ENCODE measurements at places on chromosomes 7 and 10.

DNA sequence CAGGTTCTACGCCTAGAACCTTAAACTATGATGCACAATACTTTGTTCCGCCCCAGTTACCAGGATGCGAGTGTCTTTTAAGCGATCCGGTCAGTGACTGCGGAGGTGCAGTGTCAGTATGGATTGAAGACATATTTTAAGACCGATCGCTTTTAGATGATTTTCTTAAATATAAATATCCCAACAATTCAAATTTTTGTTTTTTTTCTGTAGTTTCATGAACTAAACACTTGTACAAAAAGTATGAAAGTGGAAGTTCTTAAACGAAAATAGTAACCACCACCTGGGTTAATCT, 835 bp downstream of the COMMD3 start:
- no peak for DNase-seq

- no peak for DNase-seq
These were observed 84.2 kb upstream of the FRMD4A start for GRCh38 chr10:14414901-14415300.

- DNase-seq, result no peak
These were observed 10.0 kb downstream of the SFTPD start for GRCh38 chr10:79938728-79939406.

- no peak for DNase-seq
These were observed 361.7 kb downstream of the AUTS2 start for GRCh38 chr7:69959789-69960499.

DNA sequence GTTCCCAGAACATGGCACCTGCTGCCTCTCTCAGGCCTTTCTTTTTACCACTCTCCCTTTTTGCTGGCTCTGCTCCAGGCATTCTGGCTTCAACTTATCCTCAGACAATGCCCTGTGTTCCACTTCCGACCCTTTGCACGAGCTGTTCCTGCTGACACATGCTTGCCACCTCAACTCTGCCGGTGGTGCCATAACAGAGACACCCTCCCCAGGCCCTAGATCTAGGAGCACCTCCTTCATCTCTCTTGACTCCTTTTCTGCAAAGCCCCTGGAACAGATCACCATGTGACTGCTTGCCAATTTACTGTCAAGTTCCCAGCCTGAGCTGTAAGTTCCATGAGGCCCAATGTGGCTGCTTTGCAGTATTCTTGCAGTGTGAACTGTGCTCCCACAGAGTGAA, 256.0 kb upstream of the MKI67 start:
- no peak for DNase-seq

DNA sequence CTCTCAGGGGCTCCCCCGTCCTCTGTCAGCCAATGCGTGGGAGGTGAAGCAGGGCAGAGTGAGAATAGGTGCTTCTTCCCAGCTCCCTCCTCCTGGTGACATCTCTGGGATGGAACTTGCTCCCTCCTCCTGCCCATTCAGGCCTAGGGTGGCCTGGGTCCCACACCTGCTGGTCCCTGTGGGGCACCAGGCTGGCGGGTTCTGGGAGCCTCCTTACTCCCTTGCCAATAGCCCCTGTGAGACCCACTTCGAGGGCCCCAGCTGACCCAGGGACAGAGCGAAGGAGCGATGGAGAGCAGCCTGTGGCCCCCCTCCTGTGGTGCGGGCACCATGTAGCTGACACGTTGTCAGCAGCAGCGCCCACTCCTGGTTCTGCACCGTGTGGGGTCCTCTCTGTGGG, 512.6 kb downstream of the GLRX3 start:
- DNase-seq, result no peak

GRCh38 chr10:98745645-98746044, 298.9 kb upstream of the HPS1 start:
- no peak for DNase-seq

DNA sequence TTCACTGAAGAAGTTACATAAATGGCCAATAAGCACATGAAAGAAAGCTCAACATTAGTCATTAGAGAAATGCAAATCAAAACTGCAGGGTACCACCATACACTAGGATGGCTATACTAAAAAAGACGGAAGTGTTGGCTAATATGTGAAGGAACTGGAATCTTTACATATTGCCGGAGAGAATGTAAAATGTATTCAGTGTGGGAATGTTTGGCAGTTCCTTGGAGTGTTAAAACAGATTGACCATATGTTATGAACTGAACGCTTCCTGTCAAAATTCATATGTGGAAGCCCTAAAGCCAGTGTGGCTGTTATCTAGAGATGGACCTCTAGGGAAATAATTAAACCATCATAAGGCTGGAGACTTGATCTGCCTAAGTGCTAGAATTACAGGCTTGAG, 33.1 kb downstream of the SUV39H2 start:
- no peak for DNase-seq

GRCh38 chr7:37408291-37409228, 40.1 kb downstream of the ELMO1 start:
- DNase-seq, result no peak

- DNase-seq, result no peak
These were observed 189.4 kb downstream of the HDAC9 start for GRCh38 chr7:18684916-18685315.

DNA sequence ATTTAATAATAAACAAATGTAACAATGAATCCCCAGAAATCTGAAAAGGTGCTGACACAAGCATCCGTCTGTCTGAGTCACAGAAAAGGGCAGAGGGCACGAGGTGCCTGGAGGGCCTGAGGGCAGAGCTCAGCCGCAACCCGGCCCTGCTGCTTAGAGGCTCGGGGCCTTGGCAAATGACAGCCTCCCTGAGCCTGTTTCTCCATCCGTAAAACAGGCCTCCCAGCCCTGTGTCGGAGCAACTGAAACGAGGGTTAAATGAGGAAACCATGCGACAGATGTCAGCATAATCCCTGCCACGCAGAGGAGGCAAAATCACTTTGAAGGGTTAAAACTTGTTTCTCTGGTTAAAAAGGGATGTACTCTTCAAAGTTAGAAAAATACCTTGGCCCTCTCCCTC, 24.9 kb downstream of the NUDT1 start:
- DNase-seq, result no peak

GRCh38 chr10:51881213-51881612, 181.8 kb upstream of the CSTF2T start:
- no peak for DNase-seq

GRCh38 chr10:28298951-28299350, 3.9 kb downstream of the MPP7 start:
- DNase-seq, result no peak

GRCh38 chr7:42227021-42227420, 10.0 kb downstream of the GLI3 start:
- DNase-seq, result no peak

DNA sequence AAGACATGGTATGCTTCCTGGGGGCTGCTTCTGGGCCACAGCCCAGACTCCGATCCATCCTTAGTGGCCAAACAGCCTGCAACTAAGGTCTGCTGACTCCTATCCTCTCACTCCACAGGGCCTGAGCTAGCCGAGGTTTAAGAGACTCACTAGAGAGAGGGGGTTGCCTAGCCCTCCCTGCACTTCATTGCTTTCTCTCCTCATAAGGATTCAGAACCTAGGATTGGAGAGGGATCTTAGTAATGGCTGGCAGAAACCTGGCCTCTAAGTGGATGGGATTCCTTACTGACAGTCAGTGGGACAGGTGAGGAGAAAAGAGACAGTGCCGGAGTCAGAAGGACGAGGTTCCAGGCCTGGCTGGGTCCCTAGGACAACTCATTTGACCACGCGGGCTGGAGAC, 8.2 kb upstream of the DDIT4 start:
- DNase-seq, result no peak

- no peak for DNase-seq
These were observed 20.7 kb downstream of the WAPL start for GRCh38 chr10:86500846-86501245.

- no peak for DNase-seq
These were observed 173.3 kb upstream of the BET1 start for GRCh38 chr7:94177441-94177840.

GRCh38 chr7:88391247-88391646, 84.6 kb upstream of the STEAP4 start:
- no peak for DNase-seq

GRCh38 chr7:39602351-39602750, 21.0 kb upstream of the RALA start:
- no peak for DNase-seq

DNA sequence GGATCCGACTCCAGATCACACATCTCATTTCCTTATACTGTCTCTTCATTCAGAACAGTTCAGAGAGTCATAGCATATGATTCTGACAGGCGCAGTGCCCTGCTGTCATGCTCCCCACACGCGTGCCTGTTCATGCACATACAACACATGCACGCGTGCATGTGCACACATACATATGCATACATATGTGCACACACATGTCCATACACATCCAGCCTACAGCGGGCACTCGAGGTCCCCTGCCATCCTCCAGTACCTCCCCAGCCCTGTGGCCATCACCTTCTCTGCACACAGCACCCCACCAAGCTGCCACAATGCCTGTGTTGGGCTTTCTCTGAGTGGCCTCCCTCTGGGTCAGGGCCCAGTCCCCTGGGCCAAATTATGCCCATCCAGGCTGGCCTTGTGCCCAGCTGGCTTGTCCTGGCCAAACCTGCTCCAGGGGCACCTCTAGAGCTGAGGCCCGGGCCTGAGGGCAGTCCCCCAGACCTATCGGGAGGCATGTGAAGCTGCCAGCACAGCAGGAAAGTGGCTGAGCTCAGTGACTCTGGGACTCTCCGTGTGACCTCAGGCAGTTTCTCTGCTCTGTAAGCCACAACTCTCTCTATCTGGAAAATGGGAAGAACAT, 49.4 kb upstream of the RET start:
- DNase-seq, result no peak

GRCh38 chr10:71256661-71257318, 44.4 kb downstream of the UNC5B start:
- no peak for DNase-seq

DNA sequence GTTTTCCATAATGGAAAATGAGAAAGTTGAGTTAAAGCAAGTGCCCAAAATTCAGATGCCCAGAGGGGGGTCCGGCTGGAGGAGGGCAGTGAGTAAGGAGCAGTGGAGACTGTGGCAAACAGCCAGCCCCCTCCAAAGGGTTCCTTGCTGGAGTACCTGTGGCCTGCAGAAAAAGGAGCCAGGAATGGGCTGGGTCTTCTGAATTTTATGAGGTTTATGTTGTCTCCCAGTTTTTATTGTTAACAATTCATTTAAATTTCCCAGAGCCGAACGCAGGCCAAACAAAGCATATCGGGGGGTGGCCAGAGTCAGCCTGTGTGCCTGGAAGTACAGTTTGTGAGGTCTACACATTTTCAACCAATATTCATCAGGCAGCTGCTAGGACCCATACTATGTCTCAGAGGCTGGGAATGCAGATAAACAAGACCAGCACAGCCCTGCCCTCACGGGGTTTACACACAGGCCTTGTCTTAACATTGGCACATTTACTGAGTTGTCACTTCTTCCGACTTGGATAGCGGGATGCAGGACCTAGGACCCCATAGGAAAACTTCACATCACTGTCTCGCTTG, 12.9 kb upstream of the CSGALNACT2 start:
- no peak for DNase-seq

DNA sequence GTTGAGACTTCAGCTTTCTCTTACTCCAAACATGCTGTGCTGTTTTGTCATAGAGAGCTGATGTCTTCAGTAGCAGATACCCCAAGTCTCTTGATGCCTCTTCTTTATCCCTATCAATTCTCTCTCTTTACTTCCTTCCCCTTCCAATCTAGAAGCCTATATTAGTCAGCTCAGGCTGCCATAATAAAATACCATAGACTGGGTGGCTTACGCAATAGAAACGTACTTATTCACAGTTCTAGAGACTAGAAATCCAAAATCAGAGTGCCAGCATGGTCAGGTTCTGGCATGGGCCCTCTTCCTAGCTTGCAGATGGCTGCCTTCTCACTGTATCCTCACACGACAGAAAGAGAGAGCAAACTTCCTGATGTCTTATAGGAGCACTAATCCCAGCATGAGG, 9.0 kb upstream of the GARS1 start:
- DNase-seq, result no peak

DNA sequence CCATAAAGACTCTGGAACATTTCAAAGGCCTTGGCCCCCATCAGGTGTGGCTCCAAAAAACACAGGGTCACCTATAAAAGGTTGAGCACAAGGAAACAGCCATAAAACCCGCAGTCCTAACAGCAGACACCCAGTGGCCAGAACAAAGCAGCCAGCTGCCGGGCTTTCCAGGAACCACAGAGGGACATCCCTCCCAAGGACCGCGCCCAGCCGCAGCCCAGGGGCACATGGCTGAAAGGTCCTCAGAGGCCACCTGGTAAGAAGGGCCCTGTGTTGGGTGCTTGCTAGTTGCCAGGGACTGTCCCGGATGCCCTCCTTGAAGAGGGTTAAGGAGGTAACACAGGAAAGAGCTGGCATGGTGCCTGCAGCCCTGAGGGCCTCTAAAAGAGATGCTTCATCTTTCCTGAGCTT, 32.7 kb downstream of the KCNMA1 start:
- DNase-seq, result no peak

- DNase-seq, result no peak
These were observed 323.6 kb downstream of the GFRA1 start for GRCh38 chr10:115949282-115949844.

- no peak for DNase-seq
These were observed 20.4 kb upstream of the INPP5F start for GRCh38 chr10:119705434-119705831.

DNA sequence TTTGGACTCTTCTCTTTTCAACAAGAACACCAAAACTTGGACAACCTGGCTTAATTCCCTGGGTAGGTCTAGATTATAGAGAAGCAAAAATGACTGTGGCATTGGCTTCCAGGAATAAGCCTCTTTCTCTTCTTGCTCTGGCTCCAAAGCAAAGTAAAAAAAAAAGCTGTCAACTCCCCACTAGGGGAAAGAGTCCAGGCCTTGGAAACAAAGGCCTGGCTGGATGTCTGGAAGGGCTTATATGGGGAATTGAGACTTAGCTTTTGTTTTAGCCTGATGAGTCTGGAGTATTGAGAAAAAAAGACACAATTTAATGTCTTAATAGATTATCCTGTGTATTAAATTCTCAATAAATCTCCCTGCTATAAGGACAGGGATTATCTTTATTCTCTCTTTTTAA, 300.6 kb downstream of the SORCS3 start:
- no peak for DNase-seq

DNA sequence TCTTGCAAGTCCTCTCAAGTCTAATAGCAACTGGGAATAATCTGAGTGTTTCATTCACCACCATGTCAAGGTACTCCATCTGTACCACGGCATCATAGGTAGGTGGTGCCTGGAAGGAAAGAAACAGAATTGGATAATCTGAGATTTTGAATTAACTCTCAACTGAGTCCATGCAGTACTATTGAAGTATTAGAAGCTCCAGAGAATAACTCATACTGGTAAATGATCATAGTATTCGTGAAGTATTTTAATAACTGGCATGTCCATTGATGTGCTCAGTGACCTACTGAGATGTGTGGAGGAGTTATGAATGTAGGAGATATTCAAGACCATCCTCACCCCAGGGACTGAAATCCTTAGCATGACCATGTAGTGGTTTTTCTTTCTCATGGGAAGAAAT, 27.1 kb downstream of the CYP3A5 start:
- DNase-seq, result no peak

DNA sequence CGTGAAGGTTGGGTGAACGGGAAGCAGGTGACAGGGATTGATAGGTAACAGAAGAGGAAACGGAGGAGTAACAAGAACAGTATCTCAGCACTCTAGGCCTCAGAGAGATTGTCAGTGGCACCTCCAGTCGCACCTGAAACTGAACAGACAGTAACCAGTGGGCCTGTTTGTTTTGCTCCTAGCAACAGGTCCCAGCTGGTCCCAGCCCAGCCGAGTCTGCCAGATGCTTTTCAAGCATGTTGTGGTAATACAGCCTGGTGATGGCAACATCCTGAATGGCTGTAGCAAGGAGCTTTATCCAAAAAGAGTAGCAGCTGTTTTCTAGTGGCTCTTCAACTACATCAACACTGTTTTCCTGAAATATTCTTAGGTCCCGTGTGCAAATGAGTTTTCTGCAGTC, 4.7 kb downstream of the CACNB2 start:
- DNase-seq, result no peak
